ENCODE measurements at places on chromosomes 2 and 18. TPM values are rescaled to one million over a fixed set of nuclear protein-coding genes. Genes with fewer than 3 reads are reported as not detected.

The PLEKHA3 gene
- total RNA-seq = 13.7 TPM

The FAM110C gene
- 6.1 TPM for total RNA-seq

GRCh38 chr2:217092710-217093379 is 233.0 kb upstream of the TNP1 start:
- no peak for DNase-seq

The AMER3 gene
- not detected for total RNA-seq

GRCh38 chr2:64153811-64154210 is 9.6 kb upstream of the PELI1 start:
- DNase-seq = no peak

The CYRIA gene
- total RNA-seq = 2.0 TPM

The MYOM1 gene
- total RNA-seq = 0.12 TPM

The TRIB2 gene
- 14.2 TPM for total RNA-seq

The TXNDC2 gene
- not detected for total RNA-seq

All from epithelial cell of proximal tubule (primary cell).